Activated CD4-positive, alpha-beta T cell treated with anti-CD3 and anti-CD28 coated beads, Interleukin-2, amount 50 U/mL, for 24 hours (primary cell): ENCODE measurements at places on chromosomes 5 and 9.

- DNase-seq: no peak
Observed at GRCh38 chr9:38708759-38709158, 11.2 kb downstream of the FAM240B start.

DNA sequence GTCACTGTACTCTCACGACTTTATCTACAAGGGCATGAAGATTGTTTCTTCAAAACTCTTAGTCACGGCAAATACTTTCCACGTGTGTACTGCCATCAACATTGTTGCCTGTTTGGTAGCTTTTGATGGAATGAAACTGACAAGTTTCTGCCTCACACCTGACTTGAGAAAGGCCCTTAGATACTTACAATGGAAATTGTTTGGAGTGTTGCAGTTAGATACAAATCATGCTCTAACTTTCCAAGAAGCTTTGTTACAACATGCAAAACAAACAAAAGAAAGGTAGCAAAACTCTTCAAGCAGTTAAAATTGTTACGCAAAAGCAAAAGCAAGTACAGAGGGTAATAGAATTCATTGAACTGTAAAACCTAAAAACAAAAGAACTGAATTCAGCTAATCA is 91.1 kb upstream of the TLE4 start:
- DNase-seq: no peak

GRCh38 chr5:6766604-6767093 is 53.4 kb downstream of the TENT4A start:
- no peak for DNase-seq

- no peak for DNase-seq
Observed at GRCh38 chr9:6771722-6772121, 13.9 kb downstream of the KDM4C start.

- DNase-seq: no peak
Observed at GRCh38 chr5:71492817-71493615, 37.6 kb downstream of the BDP1 start.
